ENCODE measurements at places on chromosomes 5 and 9.

- DNase-seq = peak; percentile 9
These were observed 24.1 kb upstream of the VLDLR start for GRCh38 chr9:2597483-2597882.

- peak; percentile 45 for DNase-seq
These were observed 42.8 kb downstream of the TEX10 start for GRCh38 chr9:100309992-100310391.

GRCh38 chr9:806285-807156 is 35.0 kb upstream of the DMRT1 start:
- DNase-seq = peak; percentile 23

GRCh38 chr5:17037751-17038150 is 101.7 kb upstream of the MYO10 start:
- no peak for DNase-seq

DNA sequence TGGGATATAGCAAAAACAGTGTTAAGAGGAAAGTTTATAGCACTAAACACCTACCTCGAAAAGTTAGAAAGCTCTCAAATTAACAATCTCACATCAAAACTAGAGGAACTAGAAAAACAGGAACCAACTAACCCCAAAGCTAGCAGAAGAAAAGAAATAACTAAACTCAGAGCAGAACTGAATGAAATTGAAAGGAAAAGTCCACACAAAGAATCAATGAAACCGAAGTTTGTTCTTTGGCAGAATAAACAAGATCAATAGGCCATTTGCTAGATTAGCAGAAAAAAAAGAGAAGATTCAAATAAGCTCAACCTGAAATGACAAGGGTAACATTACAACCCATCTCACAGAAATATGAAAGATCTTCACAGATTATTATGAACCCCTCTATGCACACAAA is 234.8 kb upstream of the ISL1 start:
- DNase-seq = no peak

- DNase-seq = no peak
These were observed 7.6 kb upstream of the GRPEL2 start for GRCh38 chr5:149337736-149338135.

- no peak for DNase-seq
These were observed 67.5 kb downstream of the SPEF2 start for GRCh38 chr5:35685161-35685560.

- no peak for DNase-seq
These were observed 1581.2 kb upstream of the WWC1 start for GRCh38 chr5:166710271-166710670.

DNA sequence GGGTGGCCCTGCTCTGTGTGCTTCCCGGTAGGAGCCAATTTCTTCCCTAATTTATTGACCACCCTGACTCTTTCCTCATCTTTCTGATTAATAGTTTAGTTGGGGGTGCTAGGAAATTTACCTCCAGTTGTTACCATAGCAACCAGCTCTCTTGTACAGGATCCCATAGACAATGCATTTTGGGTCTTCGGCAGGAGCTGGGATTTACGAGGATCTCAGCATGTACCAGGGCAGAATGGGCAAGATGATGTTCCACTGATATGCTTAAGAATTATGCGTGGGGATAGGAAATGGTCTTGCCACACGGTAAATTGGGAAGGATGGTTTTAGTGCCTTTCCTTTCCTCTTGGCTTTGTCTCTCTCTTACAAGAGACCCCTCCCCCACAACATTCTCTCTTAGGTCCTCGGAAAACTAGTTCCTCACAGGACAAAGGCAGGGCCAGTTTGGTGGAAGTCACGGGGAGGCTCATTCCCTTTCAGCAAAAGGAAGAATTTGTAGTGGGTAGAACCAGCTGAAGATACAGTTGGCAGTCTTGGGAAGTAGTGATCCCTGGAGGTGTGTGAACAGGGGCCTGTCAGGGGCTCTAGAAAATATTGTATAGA is 133.4 kb upstream of the SHB start:
- no peak for DNase-seq

DNA sequence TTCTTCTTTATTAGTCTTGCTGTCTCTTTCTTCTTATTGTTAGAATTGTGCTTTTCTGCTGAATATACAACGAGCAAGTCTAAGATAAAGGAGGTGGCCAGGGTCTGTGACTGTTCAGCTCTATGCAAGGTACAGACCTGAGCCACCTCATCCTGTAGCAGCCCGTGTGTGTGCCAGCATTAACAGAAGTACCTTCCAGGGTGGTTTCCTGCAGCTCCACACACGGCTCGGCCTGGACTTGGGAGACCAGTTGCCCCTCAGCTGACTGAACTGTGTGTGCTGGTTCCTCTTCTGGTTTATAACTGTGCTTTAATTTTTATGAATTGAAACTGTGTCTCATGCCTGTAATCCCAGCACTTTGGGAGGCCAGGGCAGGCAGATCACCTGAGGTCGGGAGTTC is 70.5 kb downstream of the FBXL7 start:
- no peak for DNase-seq

- no peak for DNase-seq
These were observed 511.5 kb upstream of the CYLC2 start for GRCh38 chr9:102483651-102484050.

GRCh38 chr5:135565266-135565665 is 13.5 kb downstream of the CXCL14 start:
- peak; percentile 67 for DNase-seq

- DNase-seq = no peak
These were observed 7.1 kb upstream of the ORM1 start for GRCh38 chr9:114315723-114316363.

DNA sequence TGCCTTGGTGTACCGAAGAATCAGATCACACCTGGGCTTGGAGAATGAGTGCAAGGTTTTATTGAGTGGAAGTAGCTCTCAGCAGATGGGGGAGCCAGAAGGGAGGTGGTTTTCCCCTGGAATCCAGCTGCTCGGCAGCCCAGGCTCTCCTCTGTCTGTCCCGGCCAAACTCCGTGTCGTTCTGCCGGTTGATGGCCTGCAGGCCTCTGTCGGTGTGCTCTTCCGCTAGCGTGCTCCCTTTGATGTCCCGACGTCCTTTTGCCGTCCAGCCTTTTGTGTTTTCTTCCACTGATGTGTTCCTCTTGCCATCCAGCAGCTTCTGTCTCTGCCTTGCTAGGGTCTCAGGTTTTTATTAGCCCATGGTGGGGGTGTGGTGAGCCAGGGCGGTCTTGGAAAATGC is 28.0 kb upstream of the MIER3 start:
- no peak for DNase-seq

DNA sequence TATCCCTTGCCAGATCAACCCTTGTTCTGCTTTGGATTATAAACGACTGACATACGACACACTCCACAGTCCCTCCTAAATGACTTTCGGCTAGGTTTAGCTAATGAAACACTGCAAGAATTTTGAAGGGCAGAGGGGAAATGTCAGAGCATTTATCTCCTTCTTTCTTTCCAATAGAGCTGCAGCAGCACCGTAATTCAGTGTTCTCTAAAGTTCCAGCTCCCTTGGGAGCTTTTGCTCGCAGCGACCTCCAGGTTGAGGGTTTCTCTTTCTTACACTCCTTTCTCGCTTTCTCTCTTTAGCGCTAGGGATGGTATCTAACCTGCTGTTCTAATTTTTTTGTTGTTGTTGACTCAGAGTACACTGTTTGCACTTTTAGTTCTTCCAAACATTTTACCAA is 467.1 kb upstream of the ST8SIA4 start:
- no peak for DNase-seq

- no peak for DNase-seq
These were observed 37.6 kb upstream of the TRMT10B start for GRCh38 chr9:37715991-37716505.

GRCh38 chr5:102931085-102931725 is 176.1 kb downstream of the PAM start:
- no peak for DNase-seq

All from fibroblast of skin of abdomen (primary cell).